Small intestine (tissue), 16 donors: ENCODE measurements at places on chromosomes 11 and 22.

GRCh38 chr11:113043698-113044097 is 82.5 kb downstream of the NCAM1 start:
- DNase-seq: no peak

- DNase-seq: no peak
Observed at GRCh38 chr11:102761646-102762238, 18.7 kb downstream of the MMP10 start.

- peak; percentile 60 for DNase-seq
Observed at GRCh38 chr11:81032906-81033305, 1592.1 kb upstream of the TENM4 start.

DNA sequence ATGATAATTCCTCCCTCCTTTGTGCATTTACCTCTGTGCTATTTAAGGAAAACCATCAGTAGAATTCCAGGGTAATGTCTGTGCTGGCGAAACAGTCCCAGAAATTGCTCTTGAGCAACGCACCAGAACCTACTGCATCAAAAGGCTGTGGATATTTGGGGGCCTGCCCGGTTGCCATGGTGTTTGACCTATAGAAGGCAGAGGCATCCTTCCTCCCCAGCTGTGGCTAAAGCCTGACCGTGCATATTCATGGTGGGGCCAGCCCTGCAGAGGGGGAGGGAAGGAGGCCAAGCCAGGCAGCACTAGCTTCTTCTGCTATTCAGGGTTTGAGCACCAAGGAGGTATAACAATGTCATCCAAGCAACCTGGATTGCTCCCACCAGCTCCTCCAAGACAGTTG is 215.0 kb upstream of the E2F8 start:
- DNase-seq: no peak

DNA sequence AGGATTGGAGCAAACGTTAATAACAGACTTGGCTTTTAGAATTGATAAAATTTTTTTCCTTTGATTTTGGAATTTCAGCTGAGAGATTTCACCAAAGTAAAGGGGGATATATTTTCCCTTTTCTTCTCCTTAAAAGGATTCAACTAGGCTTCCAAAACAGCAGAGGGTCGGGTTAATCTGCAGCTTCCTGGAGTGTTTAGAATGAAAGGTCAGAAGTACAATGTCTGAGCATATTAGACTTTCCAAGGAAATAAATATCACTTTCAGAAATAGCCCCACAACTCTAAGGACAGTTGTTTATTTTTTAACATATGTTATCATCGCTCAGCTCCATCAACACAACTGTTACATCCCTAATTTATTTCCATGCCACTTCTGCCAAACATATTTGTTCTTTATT is 1532.9 kb upstream of the RAG2 start:
- DNase-seq: peak; percentile 9

- no peak for DNase-seq
Observed at GRCh38 chr22:27576413-27576812, 225.1 kb downstream of the MN1 start.

DNA sequence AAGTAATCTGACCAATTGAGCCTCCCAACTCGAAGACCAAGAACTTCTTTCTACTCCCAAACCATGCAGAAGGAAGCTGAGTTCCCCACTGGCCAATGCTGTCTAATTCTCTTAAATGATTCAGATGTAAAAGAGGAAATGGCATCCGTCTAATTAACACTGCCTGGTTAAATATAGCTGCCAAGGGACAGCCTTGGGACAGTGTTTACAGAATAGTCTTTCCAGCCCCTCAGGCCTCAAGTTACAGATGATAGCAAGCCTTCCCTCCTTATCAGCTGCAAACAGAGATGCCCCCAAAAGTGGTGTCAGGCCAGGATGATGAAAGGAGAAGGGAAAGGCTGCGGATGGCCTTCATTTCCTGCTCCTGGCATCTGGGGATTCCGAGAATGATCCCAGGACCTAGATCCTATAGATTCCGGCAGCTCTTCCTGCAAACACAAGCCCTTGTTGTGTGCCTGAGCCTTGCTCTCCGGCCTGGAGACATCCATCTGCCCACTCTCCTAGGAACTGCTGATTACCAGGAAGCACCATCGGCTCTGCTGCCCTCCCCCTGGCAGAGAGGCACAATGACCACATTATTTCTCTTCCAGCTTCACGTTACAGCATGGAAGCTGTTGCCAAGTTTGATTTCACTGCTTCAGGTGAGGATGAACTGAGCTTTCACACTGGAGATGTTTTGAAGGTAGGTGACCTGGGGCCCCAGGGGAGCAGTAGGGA is 13.5 kb upstream of the TMA7B start:
- no peak for DNase-seq
